ENCODE measurements at places on chromosomes 5 and 9.

- DNase-seq, result peak; percentile 12
Measured at GRCh38 chr5:35009657-35010056, 38.1 kb downstream of the AGXT2 start.

DNA sequence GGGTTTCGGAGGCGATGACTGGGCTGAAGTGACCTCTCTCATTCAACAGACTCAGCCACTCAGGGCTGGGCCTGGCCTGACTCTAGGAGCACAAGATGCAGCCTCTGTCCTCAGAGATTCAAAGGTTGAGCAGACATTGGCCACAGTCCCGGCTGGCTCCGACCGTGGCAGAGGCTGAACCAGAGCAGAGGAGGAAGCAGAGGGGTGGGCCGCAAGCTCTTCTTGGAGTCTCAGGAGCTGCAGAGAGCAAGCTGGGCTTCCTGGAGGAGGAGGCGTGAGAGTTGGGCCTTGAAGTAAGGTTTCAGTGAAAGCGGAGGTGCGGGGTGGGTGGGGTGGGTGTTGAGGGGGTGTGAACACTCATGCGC lies 37.6 kb downstream of the ALG2 start:
- DNase-seq, result no peak

- DNase-seq, result peak; percentile 19
Measured at GRCh38 chr9:108994695-108995094, 18.6 kb downstream of the CTNNAL1 start.

GRCh38 chr9:129336601-129337331 lies 158.7 kb upstream of the IER5L start:
- peak; percentile 83 for DNase-seq

DNA sequence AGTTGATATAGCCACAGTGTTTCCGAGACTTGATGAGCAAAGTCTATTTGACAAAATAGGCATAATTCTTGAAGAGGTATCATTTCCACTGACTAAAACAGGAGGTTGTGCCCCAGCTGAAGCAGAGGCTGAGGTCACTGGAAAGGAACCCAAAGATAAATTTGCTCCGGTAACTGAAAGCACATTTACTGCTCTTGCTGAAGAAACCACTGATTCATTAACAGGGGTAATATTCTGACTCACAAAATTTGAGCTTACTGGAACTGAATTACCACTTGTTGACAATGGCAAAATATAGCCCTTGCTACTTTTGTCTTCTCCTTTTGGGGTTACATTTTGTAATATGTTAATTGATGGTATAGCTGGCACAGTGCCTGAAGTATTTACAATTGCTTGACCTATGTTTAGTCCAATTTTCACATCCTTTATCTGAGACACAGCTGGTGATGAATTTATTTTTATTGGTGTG lies 30.2 kb downstream of the MLANA start:
- DNase-seq, result peak; percentile 52

- no peak for DNase-seq
Measured at GRCh38 chr9:110938242-110938641, 100.0 kb downstream of the LPAR1 start.

DNA sequence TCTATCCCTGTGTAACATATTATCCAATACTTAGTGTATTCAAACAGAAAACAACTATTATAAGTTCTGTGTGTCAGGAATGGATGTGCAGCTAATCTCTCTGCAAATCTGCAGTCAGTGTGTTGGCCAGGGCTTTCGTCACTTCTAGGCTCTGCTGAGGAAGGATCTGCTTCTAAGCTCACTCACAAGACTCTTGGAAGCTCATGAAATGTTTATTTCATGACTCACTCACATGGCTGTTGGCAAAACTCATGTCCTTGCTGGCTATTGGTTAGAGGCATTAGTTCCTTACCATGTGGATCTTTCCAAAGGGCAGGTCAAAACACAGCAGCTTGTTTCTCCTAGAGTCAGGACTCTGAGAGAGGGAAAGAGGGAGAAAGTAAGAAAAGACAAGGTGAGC lies 367.4 kb upstream of the SMARCA2 start:
- DNase-seq, result peak; percentile 61

- DNase-seq, result no peak
Measured at GRCh38 chr9:137816531-137817235, 60.9 kb upstream of the CACNA1B start.

GRCh38 chr5:148790545-148791333 lies 35.7 kb upstream of the ADRB2 start:
- DNase-seq, result no peak

DNA sequence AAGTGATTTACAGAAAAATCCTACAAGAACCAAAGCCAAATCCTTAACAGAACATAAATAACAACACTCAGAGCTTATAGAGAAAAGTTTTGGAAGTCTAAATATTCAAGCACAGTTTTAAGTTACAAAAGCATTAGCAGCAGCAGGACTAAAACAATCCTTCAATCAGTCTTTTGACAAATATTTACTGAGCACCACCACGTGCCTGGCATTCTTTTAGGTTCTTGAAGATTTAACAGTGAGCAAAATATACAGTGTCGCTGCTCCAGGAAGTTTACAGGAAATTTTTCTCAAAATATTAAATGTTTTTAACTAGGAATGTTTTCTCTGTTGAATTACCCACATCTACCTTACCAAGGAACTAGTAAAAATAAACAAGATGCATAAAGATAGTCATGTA lies 11.4 kb downstream of the EPB41L4A start:
- DNase-seq, result no peak

DNA sequence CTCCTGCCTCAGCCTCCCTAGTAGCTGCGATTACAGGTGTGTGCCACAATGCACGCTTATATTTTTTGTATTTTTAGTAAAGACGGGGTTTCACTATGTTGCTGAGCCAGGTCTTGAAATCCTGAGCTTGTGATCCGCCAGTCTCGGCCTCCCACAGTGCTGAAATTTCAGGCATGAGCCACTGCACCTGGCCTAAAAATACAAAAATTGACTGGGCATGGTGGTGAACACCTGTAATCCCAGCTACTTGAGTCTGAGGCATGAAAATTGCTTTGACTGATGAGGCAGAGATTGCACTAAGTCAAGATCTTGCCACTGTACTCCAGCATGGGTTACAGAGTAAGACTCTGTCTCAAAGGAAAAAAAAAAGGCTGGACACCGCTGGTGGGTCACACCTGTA lies 13.1 kb upstream of the DYNC2I2 start:
- no peak for DNase-seq
